ENCODE measurements at places on chromosomes 11 and 22.
A peak's percentile ranks its signal among the peaks of the same experiment; 100 is the strongest.

- DNase-seq: no peak
Measured at GRCh38 chr22:38652859-38653258, 3.3 kb downstream of the FAM227A start.

DNA sequence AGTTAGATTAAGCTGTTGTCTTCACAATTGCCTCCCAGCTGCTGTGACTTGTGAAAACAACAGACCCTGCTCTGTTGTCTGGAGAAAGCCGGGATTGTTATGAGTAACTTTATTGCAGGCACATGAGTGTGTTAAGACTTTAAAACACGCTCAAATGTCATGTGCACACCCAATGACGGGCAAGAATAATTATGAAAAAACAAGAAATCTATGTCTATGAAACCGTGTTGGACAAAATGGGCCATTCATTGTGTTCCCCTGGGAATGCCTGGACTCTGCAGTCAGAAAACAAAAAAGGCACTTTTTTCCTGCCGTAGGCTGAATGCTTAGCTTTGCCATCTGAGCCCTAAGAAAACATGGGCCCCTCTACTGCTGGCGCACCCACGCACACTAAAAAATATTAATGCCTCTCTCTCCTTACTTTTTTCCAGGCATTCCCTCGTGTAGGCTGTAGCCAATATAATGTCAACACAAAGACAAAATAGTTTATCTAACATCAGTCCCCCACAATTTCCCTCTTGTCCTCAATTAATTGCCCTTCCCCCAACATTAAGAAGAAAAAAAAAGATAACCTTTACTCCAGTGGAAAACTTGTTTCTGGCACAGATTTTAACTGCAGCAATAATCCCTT, 207.9 kb downstream of the SOX6 start:
- no peak for DNase-seq

GRCh38 chr11:21390430-21390829, 721.0 kb downstream of the NELL1 start:
- DNase-seq: no peak

DNA sequence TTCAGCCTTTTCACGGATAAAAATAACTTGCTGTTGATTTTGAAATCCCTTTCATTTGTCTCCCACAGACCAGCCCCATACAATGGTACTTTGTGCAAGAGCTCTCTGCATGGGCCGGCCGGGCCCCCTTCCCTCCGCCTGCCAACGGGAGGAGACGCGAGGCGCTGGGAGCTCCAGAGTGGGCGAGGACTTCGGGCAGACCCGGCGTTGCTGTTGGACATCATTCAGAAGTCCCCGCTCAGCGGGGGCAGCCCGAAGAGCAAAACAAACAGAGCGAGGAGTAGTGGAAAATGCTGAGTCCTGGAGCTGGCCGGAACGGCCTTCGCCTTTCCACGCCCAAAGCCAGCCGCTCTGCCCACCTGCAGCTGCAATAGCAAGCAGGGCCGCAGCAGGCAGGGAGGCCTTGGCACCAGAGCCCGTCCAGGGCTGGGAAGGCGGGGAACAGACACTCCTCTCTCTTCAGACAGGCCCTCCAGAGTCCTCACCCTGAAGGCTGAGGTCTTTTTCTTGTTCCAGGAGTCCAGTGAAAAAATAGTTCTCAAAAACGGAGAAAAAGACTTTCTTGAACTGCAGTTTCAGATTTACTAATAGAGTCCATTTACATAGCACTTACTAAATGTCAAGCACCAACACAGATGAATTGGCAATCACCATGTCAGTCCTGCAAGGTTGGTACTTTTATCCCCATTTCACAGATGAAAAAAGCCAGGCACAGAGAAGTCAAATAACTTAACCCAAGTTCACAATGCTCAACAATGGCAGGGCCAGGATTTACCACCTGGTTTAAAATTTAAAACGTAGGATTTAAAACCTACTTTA, 135.5 kb downstream of the ETS1 start:
- no peak for DNase-seq

- DNase-seq: peak; percentile 38
Measured at GRCh38 chr22:22099833-22100812, 117.5 kb upstream of the TOP3B start.

- no peak for DNase-seq
Measured at GRCh38 chr22:32706149-32706548, 95.4 kb upstream of the TIMP3 start.

DNA sequence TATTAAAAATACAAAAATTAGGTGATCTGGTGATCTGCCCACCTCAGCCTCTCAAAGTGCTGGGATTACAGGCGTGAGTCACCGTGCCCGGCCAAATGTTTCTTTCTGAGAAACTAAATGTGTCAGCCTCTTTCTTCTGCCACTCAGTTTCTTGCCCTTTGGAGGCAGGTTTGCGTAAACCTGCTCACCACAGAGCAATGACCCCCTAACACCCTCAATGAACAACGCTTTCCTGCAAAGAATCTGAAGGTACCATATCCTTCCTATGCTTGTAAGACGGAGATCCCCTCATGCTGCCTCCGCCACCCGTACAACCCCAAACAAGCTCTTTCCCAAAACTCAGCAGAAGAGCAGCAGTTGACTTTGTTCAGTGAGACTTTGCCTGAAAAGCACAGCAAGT, 38.7 kb upstream of the TTLL12 start:
- DNase-seq: no peak

DNA sequence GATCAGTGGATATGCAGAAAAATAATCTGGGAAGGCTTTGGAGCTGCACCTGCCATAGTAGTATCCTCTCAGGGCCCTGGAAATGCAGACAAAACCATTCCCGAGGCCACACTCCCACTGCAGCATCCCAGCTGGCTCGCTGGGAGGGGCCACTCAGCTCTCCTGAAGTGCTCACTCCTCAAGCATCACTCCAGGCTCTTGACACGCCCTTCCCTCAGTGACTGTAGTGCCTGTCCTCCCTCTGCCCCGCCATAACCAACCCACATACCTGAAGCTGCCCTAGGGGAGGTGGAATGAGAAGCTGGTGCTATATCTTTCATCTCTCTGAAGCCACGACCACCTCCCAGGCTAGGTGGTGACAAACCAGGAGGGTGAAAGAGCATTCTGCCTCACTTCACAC, 4.8 kb downstream of the DSCAML1 start:
- no peak for DNase-seq

- DNase-seq: no peak
Measured at GRCh38 chr11:75135651-75136050, 15.3 kb upstream of the SLCO2B1 start.

- DNase-seq: no peak
Measured at GRCh38 chr22:49136816-49137180, 690.9 kb downstream of the BRD1 start.

DNA sequence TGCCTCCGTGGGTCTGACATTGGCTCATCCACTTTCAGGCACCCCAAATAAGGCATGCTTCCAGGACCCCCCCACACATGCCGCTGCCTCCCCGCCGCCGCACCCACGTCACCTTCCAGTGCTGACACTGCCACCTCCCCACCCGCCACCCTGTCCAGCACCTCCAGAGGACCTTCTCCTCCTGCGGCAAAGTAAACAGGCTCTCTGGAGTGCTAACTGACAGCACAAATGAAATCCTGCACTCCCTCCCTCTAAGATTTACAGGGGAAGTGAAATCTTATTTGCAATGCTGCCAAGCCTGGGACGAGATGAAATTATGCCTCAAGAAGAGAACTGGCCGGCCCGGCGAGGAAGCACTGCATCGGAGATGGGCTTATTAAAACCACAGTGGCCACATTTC, 35.3 kb downstream of the MACROD1 start:
- DNase-seq: no peak

DNA sequence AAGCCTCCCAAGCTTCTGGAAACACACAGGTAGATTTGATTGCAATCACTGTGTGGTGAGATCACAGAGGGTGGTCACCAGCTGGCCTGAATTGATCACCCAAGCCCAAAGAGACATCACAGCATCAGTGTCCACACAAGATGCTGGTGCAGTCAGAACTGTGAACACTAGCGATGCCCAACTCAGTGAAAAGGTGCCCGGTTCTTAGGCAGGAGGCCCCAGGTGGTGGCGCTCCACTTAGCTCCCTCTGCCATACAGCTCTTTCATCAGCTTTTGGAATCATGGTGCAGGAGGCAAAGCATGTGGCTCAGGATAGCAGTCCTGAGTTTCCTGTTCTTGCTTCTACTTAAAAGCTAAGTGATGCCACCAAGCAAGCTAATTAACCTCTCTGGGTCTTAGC, 11.1 kb downstream of the DGCR2 start:
- DNase-seq: no peak

DNA sequence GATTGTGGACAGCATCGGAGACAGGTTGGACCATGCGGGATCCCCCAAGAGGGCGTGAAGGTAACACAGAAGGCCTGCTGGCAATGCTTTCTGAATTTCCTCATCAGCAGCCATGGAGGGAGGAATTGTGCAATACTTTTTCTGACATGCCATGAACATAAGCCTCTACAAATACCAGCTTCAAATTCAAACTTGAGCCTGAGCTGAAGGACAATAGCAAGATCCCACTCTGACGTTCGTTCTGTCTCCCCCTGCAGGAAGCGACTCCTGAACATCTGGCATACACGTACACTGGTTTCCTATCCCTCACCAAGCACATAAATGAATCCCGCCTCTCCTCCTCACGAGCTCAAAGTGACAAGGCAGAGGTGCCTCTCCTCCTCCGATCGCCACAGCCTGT, 312.2 kb downstream of the BRD1 start:
- DNase-seq: no peak

DNA sequence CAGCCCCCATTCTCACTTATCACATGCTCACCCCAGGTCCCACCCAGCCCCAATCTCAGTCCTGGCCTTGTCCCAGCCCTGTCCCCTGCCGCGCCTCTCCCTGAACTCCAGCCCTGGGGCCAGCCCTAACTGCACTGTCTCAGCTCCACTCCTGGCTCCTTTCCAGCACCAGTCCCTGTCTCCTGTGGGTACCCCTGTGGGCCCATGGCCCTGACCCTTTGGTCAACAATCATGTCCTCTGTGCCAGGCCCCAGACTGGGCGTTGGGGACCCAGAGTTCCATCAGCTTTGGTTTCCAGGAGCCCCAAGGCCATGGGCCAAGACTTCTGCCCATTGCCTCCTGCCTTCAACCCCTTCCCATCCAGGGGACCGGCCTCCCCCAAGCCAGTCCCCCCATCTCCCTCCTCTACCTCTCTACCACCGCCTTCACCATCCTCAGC, 757 bp downstream of the SPI1 start:
- DNase-seq: no peak

- no peak for DNase-seq
Measured at GRCh38 chr22:49693848-49694247, 133.8 kb downstream of the BRD1 start.

GRCh38 chr11:133506023-133506422, 26.3 kb downstream of the OPCML start:
- DNase-seq: no peak

- no peak for DNase-seq
Measured at GRCh38 chr11:114162719-114163123, 103.2 kb downstream of the ZBTB16 start.

GRCh38 chr11:122601141-122602125, 54.1 kb upstream of the UBASH3B start:
- no peak for DNase-seq

DNA sequence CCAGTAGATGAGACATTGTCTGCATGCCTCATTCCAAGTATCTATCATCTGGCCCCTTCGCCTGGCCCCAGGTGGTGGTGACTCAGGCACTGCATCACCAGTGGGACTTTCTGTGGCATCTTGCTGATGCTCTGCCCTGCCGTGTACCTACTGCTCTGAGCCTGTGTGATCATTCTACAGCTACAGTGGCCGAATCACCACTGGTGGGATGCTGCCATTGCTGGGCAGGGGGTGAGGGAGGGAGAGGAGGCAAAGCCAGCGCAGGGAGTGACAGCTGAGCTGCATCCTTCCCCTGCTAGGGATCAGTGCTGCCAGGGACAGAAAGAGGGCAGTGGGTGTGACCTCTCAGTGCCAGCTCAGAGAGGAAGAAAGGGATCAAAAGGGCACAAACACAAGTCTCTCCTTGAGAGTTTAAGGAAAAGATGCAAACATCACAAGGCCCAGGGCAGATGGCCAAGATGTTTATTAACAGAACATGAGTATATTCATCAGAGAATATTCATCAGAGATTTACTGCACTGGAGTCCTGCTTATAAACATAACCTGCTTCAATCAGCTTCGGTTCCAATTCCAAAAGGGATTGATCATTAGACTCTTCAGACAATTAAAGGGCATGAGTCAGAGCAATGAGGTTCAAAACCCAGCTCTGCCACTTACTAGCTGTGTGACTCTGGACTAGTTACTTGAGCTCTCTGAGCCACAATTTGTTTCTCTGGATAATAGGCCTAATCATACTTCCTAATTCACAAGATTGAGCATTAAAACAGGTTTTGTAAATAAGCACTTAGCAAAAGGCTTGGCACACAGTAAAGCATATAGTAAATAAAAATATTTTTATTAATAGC, 109.8 kb downstream of the NAT10 start:
- DNase-seq: peak; percentile 92

GRCh38 chr22:24205438-24206195, 24.3 kb downstream of the SUSD2 start:
- DNase-seq: no peak

DNA sequence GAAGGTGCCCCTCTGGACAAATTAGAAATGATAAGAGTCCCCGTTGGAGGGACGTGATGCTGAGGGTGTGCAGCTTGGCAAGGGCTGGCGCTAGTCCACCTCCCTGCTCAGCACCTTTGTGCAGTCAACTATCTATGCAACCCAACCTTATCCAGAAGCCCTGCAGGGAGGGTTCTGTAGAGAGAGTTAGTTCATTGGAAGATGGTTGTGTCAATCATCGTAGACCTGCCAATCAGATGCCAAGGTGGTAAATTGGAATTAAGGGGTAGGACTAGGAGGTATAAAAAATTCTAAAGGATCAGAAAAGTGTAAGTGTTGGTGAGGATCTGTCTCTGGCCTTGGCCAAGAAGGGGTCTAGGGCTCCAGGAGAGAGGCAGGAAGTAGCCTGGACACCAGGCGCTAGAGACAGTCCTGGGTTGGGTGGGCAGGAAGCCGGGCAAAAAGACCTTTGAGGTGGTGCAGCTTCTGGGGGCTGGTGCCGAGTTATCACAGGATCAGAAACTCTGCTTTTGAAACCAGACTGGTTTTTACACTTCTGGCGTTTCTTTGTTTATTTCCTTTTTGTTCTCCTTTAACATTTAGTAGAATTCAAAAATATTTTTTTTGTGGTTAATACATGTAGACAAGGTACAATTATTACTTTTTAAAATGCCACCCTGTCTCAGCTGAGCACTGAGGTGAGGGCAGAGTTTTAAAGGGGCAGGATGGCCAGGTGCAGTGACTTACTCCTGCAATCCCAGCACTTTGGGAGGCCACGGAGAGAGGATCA, 1.6 kb downstream of the C1QTNF6 start:
- DNase-seq: peak; percentile 31

Measured in activated CD4-positive, alpha-beta T cell treated with anti-CD3 and anti-CD28 coated beads for 36 hours (primary cell).